ENCODE measurements at places on chromosomes 1 and 21.

- no peak for DNase-seq
These were observed 1.2 kb downstream of the CHRM3 start for GRCh38 chr1:239387304-239388158.

DNA sequence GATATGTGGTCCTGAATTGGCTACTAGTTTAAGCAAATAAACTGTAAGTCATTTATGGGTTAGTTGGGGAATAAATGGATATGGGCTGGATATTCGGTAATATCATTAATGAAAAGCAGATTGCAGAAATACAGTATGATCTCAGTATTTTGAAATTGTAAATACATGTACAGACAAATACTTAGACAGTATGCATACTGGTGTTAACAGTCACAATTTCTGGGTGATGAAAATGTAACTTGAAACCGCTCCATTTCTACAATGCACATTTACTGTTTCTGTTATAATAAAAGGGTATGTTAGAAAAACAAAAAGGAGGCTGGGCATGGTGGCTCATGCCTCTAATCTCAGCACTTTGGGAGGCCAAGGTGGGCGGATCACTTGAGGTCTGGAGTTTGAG is 28.0 kb downstream of the BLZF1 start:
- no peak for DNase-seq

DNA sequence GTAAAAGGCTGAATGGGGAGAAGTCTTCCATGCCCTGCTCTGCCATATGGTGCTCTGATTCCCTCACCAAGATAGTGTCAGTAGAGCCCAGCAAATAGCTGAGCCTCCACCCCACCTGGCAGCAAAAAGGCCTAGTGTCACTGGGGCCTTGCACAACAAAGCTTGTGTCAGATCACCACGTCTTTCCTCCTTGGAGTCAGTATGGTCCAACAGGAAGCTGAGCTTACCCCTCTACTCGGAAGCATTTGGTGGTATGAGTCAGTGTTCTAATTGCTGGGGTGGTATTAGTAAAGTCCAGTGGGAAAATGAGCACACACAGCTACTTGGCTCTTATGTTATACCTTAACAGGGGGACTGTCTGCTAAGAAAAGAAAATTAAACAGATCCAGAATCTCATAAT is 18.7 kb upstream of the RRP15 start:
- peak; percentile 43 for DNase-seq

DNA sequence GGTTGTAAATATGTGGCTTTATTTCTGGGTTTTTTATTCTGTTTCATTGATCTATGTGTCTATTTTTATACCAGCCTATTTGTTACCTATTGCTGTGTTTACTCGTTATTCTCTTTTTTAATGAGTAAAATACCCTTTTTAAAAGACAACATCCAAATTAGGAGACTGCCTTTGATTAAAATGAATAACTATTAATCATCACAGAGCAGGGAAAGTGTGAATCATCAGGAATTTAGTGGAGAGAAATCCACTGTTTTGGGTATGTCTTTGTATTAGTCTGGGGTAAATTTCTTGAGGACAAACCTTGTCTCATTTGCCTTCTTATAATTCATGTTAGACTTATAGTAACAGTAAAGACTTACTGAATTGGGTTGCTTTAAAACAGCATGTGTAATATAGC is 12.1 kb downstream of the DISC1 start:
- peak; percentile 49 for DNase-seq

- no peak for DNase-seq
These were observed 13.4 kb downstream of the KCNE1 start for GRCh38 chr21:34498623-34499022.

Data from M059J (cell line).